ENCODE measurements at places on chromosomes 16 and 17.

DNA sequence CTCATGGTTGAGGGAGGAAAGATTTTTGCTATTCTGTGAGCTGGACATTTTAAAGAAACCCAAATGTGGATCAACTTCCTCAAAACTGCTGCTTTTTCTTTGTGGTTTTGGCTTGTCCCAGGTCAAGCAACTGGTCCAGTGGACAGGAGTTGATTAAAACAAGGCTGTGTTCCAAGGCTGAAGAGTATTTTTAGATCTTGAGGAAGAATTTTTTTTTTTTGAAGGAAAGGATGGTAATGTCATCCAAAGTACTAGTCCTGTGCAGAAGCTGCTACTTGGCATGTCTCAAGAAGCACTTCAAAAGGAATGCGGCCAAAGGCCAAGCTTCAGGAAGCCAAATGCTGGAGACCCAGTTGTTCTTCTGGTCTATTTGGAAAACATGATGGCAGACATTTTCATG is 8.0 kb upstream of the MYH2 start:
- DNase-seq: no peak

DNA sequence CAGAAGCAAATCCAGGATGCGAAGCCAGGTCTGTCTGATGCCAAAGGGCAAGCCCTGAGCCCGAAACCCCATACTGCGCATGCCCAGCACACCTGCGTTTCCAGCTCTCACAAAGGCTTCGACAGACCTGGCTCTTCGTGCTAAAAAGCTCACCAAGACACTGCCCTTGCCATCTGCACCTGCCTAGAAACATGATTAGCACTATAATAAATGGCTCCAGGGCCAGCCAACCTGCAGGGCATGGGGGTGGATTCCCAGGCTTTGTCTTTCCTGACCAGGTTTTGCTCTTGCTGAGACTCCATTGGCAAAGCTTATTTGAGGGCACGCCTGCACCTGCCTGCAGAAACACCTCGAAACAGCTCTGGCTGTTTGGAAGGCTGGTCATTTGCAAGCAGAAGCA is 14.4 kb upstream of the PLD6 start:
- no peak for DNase-seq

DNA sequence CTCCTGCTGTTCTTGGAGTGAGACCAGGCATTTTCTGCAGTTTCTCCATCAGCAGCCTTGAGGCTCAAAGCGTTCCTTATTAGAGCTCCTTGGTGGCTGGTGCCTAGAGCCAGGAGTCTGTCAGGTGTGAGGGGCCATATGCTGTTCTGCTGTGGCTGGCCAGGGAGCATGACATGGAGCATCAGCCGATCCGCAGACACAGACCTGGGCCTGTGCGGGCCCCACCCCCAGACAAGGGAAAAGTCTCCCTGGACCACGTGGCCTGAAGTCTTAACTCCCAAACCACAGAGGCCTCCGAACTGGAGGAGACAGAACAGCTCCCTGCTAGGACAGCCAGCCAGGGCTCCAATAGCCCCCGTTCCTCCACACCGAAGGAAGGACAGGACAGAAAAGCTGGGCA is 162.7 kb upstream of the CIBAR2 start:
- DNase-seq: no peak

GRCh38 chr16:85613604-85614337 is 649 bp downstream of the GSE1 start:
- no peak for DNase-seq

DNA sequence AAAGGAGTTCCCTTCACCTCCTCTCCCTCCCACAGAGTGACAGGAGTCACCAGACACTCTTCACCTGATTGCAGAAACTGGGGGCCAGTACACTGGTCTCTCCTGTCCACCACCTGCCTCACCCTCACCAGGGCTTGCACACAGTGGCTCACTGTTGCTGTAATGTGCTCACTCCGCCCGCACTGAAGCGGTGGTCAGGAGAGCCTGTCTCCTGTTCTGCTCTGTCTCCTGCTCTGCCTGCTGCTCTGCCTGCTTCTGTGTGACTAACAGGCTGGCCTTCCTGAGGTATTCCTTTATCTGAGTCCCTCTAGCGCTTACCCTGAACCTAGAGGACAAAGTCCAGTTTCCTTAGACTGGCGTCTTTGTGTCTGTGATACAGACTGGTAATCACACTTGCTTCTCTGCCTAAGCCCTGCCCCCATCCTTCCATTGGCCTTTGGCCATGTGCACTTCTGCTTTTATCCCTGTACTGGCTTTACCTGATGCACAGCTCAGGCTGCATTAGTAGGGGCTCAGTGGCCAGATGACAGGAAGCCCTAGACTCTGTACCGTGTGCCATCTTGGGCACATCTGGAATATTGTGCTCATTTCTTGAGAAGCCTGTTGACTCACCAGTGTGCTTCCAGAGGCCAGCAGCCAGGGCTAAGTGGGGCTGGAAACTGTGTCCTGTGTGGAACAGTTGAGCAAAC is 13.3 kb downstream of the PROCA1 start:
- DNase-seq: no peak

GRCh38 chr17:73510981-73511718 is 133.1 kb downstream of the SDK2 start:
- no peak for DNase-seq

- no peak for DNase-seq
Observed at GRCh38 chr17:80036715-80037477, 454 bp downstream of the CCDC40 start.

DNA sequence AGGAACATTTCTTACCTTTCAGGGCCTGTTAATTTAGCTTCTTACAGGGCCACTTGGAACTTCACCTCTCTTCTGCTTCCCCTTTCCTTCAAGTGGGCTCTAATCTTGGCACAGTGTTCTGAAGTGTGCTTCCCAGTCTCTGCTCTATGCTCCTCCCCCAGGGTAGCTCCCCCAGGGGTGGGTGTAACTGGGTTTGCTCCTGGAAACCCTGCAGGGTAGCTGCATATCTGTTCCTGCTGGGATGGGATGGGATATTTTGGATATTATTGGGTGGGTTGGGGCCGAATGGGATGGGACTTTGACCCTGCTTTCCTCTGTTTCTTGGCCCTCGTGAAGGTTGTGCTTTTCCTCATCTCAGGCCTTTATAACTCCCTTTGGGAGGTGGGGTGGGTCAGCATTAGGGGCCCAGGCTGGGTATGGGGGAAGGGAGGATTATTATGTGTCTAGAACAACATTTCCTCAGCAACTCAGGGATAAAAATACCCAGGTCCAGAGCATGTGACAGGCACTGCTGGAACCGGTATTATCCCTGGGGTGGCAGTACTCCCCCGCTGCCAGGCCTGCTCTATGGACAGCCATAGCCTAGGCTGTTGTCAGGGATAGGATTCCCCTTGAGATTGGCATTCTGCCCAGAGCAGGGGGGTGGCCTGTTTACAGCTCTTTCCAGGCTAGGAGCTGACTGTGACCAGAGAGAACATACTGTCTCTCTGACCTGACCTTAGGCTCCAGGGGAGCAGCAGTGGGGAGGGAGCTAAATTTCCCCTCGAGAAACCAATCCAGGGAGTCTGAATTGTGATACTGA is 5.0 kb downstream of the NFE2L1 start:
- DNase-seq: no peak

DNA sequence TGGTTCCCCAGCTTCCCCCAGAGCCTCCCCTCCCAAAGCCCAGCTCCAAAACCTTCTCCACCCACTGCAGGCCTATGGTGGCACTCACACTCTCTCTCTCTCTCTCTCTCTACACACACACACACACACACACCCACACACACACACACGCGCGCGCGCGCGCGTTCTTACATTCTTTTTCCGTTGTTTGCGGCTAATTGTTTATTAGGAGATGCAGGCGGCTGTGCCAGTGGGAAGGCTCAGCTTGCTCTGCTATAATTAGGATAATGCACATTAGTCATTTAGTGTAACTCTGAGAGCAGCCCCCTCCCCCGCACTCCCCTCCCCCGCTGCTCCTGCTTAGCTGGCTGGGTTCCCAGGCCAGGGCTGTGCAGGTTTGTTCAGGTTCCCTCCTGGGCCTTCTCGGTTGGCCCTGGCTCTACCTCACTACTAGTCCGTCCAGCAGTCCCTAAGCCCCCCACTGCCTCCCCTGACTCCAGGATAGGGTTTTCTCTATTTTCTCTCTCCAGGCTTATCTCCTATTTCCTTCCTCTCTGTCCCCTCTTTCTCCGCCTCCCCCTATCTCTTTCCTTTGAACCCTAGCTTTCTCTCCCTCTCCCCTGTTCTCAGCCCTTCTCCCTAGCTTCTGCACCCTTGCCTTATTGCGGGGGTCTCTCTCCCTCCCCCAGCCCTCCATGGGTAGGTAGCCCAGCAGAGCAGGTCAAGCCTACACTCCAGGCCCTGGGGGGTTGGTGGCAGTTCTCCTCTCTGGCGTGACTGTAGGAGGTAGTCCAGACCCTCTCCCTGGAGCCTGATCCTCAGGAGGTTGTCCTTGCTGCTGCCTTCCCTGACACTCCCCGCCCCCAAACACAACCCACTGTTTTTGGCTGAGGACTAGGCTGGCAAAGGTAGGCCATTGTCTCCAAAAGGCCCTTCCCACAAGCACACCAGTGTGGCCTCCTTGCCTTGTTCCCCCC is 34.0 kb downstream of the TMEM132E start:
- no peak for DNase-seq

DNA sequence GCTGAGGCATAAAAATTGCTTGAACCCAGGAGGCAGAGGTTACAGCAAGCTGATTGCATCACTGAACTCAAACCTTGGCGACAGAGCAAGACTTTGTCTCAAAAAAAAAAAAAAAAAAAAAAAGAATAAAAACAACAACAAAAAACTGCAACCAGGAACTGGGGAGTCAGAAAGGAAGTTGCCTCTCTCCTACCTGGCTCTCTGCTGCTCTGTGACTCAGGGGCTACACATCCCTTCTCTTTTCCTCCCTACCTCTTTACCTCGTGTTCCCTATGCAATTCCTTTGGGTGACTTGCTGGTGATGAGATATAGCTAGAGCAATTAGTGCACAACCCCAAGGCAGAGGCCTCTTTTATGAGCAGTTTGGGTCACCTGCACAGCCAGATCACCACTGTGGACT is 95.9 kb downstream of the ABCC1 start:
- DNase-seq: no peak

- DNase-seq: no peak
Observed at GRCh38 chr16:19578378-19578971, 23.0 kb downstream of the VPS35L start.

DNA sequence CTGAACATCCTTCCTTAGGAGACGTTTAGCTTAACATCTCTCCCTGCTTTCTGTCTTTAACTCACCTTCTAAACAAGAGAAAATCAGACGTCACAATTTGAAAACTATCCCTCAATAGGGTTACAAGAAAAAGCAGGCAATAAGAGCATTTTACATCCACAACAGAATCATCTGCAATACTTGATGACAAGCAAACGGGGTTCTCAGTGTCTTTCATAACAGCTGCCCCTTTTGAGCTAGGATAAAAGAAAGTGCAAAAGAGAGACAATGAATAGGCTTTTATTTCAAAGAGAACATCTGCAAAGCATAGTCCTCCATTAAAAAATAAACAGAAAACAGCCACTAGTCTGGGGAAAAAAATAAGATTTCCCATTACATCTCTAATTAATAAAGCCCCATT is 13.2 kb downstream of the XYLT1 start:
- DNase-seq: no peak

- no peak for DNase-seq
Observed at GRCh38 chr17:81428948-81429774, 33.9 kb downstream of the BAHCC1 start.

DNA sequence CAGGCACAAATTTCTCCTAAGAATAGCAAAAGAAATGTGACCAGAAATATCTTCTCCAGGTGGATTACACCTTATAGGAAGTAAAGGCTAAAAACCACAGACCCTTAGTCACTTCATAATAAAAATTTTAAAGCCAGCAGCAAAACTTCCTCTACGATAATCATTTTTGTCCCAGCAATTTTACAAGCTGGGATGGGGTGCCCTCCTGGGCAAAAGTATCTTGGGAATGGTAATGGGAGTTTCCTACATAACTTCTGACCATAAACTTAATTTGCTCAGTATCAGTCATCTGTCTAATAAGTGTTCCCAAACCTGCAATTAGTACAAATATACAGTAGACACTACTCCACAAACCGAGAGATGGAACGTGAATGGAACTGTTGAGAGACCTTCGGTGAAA is 3.0 kb downstream of the PHF12 start:
- DNase-seq: no peak

DNA sequence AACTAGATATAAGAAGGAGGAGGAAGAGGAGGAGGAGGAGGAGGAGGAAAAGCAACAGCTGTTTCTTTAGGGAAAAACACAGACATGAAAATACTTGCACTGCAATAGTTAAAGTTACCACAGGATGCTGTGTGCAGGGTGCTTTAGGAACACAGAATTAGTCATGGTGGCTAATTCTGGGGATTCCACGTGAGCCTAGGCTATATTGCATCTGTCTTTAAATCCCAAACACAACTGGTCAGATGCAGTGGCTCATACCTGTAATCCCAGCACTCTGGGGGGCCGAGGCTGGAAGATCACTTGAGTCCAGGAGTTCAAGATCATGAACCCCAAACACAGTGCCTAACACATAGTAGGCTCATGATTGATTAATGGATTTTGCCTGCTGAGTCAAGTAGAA is 155.3 kb upstream of the C16orf82 start:
- DNase-seq: no peak

GRCh38 chr17:58601976-58602375 is 87.5 kb upstream of the MTMR4 start:
- DNase-seq: no peak

DNA sequence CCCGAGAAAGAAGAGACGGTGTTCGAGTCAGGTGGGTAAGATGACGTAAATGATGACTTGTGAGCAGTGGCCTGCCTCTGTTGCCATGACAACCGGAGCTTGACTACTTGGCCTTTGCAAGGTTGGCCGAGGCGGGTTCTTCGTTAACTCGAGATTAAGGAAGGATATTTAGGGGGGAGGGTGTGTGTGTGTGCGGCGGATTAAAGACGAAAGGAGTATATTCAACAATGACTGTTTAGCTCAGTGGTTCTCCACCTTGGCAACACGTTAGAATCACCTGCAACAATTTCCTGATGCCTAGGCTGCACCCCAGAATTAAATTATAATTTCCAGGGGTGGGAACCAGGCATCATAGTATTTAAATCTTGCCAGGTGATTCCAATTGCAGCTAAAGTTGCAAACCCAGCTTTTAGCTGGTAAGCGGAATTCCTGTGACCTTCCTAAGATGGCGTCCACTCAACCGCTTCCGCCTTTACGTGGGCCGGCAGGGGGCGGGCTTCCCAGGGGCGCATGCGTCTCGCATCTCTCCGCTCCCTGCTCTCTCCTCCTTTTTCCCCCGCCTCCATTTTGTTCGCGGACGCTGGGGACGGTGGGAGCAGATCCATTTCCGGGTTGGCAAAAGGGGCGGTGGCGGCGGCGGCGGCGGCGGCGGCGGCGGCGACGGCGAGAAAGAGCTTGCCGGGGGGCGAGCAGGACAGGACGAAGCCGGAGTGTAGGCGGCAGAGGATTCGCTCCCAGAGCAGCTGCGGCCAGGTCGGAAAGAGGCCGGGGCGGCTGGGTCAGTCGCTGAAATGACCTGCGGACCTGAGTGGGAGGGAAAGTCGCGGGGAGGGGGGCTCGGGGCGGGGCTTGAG is at the start of gene WIPF2:
TSS of gene WIPF2 (plus strand) at position 565 of the 854 bp plus-strand sequence. CDS start 37,156 bp downstream, outside the sequence.
- DNase-seq: peak; percentile 96

DNA sequence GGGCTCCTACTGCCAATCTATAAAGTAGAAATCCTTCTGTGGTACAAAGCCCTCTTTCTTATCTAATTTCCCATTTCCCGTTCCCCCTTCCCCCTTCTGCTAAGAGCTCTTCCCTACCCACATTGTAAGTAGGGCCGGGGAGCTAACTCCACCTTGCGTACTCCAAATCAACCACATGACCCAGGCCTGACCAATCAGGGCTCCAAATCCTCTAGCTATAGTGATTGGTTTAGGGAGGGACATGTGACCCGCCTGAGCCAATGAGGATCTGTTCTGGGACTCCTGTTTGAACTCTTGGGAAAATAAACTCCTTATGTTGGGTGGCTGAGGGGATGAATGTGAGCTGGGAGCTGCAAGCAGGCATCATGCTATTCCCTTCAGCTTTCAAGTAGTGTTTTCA is 40.9 kb upstream of the MEOX1 start:
- no peak for DNase-seq

All from activated T-cell treated with anti-CD3 and anti-CD28 coated beads for 24 hours (primary cell).